ENCODE measurements at places on chromosomes 16 and 17. TPM values are rescaled to one million over a fixed set of nuclear protein-coding genes. Genes with fewer than 3 reads are reported as not detected.

DNA sequence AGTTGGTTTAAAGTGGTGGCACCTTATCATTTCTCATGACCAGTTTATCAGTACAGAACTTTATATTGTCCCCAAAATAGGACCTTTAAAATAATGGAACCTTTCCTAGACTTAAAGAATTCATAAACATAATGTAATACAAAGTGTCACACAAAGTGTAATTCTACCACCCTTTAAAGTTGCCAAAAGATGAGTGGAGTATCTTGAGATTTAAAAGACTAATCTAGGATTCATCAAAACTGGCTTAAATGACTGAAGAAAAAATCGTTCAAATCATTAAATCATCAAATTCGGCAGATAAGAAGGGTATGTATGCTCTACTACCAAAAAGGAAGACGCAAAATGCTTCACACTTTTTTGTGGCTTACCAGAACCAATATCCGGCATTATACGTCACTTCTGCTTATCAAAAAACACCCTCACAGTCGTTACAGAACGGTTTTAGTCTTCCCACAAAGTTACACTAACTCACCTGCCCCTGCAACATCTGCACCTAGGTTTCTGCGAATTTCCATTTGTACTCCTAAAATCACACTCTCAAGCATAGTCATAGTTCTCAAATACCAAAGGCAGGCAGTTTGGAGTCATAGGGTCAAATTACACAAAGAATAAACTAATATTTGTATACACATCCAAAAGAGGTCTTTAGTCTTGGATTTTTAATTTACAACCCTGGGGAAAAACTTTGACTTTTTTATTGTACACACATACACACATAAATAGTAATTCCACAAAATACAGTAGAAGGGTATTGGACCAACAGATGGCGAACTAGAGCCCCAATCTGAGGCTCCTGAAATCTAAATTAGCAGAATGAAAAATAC, 1.4 kb upstream of the KANSL1 start:
- DNase-seq = peak; percentile 94

- no peak for DNase-seq
Observed at GRCh38 chr16:87698676-87699199, 67.0 kb downstream of the KLHDC4 start.

- no peak for DNase-seq
Observed at GRCh38 chr16:58832386-58832895, 98.3 kb upstream of the GOT2 start.

- DNase-seq = no peak
Observed at GRCh38 chr16:3623642-3624041, 12.2 kb upstream of the SLX4 start.

Gene ZNHIT3
- 25.0 TPM for total RNA-seq

Gene RASL10B
- 2.2 TPM for total RNA-seq

All from hematopoietic multipotent progenitor cell (in vitro differentiated cells).